ENCODE measurements at places on chromosomes 1 and 21.
A peak's percentile ranks its signal among the peaks of the same experiment; 100 is the strongest.

GRCh38 chr21:15775291-15775690 is 45.5 kb downstream of the USP25 start:
- DNase-seq: no peak

DNA sequence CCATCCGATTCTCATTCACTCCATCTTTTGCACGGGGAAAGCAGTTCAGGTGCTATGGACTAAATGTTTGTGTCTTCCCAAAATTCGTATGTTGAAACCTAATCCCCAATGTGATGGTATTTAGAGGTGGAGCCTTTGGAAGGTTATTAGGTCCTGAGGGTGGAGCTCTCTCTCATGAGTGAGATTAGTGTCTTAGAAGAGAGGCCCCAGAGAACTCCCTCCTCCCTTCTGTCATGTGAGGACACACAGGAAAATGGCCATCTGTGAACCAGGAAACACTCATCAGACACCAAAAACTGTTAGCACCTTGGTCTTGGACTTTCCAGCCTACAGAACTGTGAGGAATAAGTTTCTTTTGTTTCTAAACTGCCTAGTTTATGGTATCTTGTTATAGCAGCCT is 15.8 kb upstream of the CCDC190 start:
- DNase-seq: no peak

DNA sequence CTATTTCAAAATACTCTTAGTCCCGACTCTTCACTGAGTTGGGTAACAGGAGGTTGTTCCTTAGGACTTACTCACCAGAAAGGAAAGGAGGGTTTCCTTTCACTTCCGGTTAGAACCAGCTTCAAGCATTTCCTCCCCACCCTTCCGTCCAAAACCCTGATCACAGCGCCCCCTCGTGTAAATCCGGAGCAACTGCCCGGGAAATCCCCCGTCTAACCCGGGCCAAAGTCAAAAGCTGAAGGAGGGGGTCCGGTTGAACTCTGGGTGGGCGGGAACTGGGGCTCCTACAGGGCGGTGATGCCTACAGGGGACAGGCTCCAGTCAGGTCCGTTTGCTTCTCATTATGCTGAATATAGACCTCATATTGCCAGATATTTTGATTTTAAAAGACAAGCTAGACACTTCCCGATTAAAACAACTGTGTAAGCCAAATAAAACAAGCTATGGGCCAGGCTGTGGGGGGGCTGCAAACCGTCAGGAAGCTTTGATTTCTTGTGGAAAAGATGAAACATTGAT is 15.0 kb upstream of the MTARC2 start:
- DNase-seq: peak; percentile 86

DNA sequence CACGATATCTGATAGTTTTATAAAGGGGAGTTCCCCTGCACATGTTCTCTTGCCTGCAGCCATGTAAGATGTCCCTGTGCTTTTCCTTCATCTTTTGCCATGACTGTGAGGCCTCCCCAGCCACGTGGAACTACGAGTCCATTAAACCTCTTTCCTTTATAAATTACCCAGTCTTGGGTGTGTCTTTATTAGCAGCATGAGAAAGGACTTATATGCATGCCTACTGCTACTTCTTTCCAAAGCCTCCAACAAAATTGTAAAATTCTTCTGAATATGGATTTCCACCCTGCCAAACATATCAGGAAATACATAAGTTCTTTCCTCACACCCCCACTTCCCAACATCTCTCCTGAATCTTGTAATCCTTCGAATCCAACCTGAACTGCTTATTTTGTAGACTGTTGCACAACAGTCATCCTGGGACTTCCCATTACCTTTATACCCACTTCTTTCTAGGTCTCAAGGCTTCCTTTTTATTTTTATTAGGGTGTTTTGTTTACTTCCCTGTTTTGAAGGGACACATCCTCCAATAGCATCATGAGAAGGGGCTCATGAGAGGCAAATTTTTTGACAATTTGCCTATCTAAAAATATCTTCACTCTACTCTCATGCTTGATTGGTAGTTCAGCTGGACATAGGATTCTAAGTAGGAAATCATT is 67.5 kb upstream of the MUTYH start:
- no peak for DNase-seq

Data from right forelimb (tissue), 1 donor.